T-helper 17 cell (primary cell): ENCODE measurements at places on chromosomes 1 and 21. TPM values are rescaled to one million over a fixed set of nuclear protein-coding genes. Genes with fewer than 3 reads are reported as not detected.

Gene HPDL
- total RNA-seq, result 0.17 TPM

DNA sequence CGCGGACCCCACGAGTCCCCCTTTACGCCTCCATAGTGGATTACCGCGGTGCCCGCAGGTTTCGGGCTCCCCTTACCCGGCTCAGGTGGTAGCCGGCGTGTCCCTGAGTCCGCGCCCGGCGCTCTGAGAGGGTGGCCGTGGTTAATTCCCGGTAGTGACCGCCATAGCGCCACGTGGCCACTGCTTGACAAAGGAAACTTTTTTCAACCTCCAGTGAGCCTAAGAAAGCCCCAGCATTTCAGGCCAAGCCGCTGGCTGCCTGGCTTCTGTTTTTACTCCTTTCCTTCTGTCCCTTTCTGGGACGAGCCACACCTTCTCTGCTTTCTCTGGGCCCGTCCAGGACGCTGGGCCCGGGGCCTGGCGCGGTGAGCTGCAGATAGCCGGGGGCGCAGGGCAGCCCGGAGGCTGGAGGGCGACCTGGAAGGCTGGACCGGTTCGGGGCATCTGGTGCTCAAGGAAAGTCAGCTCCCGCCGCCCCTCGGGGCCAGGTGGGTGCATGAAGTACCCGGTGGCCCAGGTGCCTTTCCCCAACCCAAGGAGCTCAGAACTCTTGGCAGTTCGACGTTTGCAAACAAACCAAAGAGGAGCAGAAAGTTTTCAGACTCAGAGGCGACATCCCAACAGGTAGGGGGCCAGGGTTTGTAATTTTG lies 540 bp upstream of the C1orf198 start:
- DNase-seq, result no peak

GRCh38 chr21:45318146-45318555 lies 30.5 kb upstream of the POFUT2 start:
- DNase-seq, result no peak

DNA sequence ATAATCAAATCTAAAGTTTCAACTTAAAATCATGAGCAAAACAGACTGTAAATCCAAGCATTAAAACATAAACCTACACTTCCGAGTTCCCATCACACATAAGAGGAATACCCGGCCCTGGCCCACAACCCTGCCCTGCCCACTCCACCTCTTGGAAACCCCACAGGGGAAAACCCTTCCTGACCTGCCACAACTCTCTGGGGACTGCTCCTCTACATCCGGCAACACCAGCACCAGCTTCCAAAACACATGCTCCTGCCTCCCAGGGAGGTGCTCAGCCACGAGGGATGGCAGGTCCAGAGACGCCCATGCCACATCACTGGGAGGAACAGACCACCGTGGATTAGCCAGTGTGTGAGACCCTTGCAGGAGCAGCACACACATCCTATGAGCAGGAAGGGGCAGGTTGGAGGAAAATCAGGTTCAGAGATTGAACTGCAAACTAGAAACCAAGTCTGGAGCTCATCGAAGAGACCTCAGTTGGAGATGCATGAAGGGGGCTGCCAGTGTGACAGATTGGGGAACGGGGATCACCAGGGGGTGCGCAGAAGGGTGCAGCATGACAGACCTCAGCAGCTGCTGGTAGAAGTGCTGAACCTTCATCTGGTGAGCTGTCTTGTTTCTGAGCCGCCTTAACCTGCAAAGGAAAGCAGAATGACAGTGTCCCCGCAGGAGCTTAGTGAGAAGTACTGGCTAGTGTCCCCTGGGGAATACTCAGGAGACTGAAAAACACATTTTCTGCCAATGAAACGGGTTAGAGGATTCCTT lies 25.8 kb upstream of the LSS start:
- DNase-seq, result no peak

Gene KRTAP7-1
- not detected for total RNA-seq

DNA sequence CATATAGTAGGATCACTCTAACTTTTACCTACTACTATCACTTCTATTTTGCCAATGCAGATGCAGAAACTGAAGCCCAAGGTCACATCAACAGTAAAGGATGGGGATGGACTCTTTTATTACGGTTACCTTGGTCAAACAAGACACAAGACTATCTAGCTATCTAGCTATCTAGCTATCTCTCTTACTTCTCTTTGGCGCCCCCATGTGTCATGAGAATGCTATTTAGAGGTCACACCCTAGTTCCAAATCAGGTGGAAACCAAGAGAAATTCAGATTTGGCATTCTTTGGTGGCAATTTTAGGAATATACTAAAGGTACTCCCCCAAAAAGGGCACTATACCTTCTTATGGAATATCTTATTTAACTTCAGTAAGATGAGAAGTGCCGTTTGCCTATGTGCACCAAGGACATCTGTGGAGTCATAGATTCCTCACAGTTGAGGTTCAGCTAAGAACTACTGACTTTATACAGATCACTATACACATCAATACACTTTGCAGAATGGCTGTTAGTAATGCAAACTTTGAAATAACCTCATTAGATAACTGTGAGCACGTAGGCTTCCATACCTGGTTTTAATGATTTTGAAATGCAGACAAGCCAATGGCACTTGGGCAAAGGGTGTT lies 6.7 kb downstream of the ZNF648 start:
- no peak for DNase-seq

DNA sequence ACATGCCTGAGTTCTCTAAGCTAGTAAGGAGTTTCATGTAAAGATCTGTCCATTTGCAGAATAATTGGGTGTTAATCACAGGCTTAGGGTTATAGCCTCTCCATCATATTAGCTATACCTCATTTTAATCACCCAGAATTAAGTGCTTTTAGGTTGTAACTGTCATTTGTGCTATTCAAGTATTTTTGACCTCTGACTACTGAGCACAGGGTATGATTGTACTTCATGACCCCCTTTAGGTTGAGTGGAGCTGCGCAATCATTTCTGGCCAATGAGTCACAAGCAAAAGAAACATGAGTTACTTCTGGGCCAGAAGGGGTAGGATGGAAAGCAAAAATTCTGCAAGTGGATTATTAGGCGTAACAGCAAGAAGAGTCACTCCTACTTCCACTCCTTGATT lies 8.4 kb upstream of the SNX7 start:
- DNase-seq, result no peak

DNA sequence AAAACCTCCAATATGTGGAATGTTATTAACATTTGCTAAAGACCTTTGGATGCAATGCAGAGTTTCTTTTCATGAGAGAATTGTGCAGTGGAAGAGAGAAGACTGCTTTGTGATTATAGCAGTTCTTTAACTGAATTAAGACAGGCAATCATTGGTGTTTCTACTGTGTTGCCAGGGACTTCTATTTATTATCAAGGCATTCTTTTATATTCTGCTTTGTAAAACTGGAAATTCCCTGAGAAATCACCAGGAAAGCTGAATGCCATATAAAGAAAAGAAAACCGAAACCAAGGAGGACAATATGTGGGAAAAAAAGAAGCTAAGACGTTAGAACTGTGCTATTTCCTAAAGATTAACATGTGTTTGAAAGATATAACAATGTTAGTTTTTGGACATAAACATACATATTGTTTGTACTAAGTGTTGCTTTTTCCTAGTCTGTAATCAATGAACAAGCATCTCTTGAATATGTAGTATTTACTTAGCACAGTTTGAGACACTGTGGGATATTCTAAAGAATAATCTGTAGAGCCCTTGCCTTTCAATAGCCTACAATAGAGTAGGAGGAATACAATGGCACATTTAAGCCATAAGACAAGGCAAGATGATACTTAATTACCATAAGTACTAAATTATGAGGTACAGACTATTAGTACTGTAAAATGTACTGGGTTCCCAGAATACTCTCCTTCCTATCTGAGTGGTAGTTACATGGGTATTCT lies 47.1 kb downstream of the EXTL2 start:
- DNase-seq, result no peak

GRCh38 chr1:156709757-156710489 lies 4.5 kb upstream of the CRABP2 start:
- no peak for DNase-seq

Gene CTSS
- total RNA-seq, result 103 TPM

DNA sequence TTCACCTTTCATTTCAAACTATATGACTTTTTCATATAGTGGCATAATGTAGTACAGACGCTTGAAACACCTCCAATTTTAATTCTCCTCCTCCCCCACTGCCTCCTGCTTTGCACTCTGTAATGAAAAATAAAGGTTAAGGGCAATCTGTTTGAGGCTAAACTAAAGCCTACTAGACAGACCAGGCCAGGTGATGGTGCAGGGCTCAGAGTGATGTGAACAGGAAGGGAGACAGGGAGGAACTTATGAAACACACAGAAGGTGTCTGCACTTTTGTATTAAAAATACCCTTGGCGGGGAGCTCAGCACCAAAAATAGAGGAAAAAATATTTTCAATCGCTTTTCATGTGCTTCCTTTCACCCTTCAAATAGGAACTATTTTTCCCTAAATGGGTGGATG lies 415.4 kb downstream of the LMO4 start:
- no peak for DNase-seq

DNA sequence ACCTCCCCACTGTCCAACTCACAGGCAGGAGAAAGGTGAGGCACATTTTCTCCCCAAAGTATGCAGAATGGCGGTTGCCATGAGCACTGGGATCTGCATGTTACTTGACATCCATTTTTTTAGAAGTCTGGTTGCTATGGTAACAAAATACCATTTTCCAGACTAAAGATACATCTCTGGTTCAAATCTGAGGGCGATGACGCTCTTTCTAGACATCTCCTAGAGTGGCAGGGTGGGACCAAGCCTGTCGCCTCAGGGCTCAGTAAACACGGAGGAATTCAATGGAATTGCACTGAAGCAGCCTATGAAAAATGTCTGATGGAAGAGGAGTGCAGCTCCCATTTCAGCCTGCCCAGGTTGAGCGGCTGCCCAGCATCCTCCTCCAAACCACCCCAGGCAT lies 21.5 kb upstream of the FAM43B start:
- DNase-seq, result no peak

GRCh38 chr1:217139513-217139912 lies 416.3 kb upstream of the ESRRG start:
- no peak for DNase-seq

DNA sequence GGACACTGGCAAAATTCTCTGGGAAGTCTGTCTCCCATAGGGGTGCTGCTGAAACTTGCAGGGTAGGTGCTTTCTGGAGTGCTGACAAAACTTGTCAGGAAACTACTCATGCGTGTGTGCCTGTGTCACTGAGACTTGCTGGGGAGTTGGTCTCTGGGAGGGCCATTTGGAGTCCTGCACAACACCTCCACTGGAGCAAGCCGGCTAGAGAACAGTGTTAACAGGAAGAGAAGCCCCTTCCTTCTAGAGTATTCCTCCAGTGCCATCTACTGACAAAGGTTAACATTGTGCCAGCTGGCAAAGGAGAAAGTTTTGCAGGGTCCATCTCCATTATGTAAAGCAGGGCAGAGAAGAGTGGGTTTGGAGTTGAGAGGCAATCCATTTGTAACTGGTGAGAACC lies 30.0 kb downstream of the ZMYM4 start:
- DNase-seq, result no peak

DNA sequence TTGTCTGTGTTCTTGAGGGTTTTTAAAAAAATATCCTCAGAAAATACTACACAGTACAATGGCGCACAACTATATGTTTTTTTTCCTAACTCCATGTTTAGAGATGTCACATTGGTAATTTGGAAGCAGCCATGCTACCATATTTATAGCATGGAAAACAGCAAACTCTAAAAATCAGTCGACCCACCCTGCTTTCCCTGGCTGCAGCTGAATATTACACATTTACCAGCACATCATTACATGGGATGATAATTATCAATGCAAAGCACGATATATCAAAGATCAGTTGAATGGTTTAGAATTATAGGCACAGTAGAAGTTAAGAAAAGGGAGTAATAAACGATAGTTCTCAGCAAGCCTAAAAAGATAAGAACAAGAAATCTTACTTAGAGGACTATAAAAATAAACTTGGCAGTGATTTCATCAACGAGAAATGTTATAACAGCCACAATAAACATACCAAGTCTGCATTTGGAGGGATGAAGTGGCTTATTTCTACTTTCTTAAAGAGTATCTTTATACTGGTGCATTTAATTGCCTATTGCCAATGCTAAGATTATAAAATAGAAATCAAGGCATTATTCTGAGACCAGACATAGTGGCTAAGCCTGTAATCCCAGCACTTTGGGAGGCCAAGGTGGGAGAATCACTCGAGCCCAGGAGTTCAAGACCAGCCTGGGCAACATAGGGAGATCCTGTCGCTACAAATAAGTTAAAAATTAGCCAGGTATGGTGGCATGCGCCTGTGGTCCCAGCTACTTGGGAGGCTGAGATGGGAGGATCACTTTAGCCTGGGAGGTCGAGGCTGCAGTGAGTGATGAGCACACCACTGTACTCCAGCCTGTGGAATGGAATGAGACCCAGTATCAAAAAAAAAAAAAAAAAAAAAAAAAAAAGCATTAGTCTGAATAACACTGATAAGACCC lies 43.4 kb downstream of the WDR64 start:
- no peak for DNase-seq

DNA sequence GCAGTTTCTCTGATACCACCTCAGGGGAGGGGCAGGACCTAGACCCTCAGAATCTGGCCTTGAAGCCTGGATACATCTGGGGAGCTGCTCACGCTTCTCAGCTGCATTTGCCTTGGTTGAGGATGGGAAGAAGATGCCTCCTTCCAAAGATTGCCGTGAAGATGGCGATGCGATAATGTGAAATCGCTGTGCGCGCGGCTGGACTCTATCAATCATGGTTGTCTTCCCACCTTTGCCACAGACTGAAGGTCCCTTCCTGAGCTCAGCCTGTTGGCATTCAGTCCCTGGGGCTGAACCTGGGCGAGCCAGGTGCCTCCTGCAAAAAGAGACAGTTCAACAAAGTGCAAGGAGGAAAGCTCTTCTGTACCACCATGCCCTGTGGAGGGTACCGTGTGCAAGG lies 114.4 kb upstream of the SLC45A1 start:
- no peak for DNase-seq

DNA sequence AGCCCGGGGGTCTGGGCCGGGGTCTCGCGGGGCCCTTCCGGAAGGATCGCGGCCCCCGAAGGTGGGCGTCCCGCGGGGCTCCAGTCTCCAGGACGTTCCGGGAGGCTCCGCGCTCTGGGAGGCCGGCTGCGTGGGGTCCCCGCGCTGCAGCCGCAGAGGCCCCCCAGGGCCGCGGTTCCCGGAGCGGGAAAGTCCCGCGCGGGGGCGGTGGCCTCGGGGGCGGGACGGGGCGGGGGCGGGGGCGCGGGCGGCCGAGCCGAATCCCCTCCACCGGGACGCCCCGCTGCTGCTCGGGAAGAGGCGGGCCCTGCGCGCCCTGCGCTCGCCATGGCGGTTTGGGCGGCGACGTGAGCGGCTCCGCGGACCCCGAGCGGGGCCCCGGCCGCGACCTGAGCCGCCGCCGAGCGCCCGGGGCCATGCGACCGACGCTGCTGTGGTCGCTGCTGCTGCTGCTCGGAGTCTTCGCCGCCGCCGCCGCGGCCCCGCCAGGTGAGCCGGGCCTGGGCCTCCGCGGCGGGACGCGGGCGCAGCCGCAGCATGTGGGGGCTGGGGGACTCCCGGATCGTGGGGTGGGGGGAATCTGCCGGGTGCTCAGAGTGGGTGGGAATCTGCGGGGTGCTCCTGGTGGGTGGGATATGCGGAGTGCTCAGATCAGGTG lies at the start of gene IFNGR2:
TSS of gene IFNGR2 (plus strand) at position 286 of the 658 bp plus-strand sequence. CDS start at position 417, 131 bp downstream.
- DNase-seq, result peak; percentile 34

Gene CCDC30
- total RNA-seq, result 2.9 TPM

- no peak for DNase-seq
These were observed 192.6 kb downstream of the NFIA start for GRCh38 chr1:61274939-61275338.

Gene DNAI4
- 5.2 TPM for total RNA-seq

Gene KTI12
- total RNA-seq, result 23.2 TPM
